NCI-H1930 (cell line): ENCODE measurements at places on chromosomes 7 and 10.

GRCh38 chr10:29537799-29538198 is 97.0 kb downstream of the SVIL start:
- no peak for DNase-seq

DNA sequence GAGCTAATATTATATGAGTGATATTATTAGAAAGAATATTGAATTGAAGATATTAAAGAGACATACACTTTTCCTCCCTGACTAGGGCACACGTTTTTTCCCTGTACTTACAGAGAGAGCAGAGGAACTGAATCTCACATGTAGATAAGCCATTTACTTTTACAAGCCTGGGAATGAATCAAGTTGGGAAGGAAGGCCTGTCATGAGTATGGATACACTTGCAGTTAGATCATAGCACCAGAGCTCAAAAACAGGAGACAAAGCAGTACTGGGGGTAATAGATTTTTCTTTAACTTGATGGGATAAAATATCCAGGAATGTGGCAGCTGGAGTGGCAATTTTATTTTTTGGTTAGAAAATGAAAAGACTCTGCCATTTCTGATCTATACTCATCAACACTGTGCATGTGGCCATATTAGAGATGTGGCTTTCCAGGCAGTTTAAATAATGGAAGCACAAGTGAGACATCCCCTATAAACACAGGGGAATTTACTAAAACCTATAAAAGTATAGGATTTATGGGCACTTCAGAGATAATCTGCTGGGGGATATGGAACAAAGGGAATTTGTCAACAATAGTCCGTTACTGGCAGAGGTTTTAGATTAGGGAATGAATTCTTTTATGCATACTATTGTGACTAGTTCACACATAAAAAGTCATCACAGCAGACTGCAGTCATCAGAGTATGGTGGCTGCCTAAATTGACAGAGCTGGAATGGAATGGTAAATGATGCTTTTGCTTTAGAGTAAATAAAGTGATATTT is 657.7 kb upstream of the MBL2 start:
- DNase-seq, result peak; percentile 2

DNA sequence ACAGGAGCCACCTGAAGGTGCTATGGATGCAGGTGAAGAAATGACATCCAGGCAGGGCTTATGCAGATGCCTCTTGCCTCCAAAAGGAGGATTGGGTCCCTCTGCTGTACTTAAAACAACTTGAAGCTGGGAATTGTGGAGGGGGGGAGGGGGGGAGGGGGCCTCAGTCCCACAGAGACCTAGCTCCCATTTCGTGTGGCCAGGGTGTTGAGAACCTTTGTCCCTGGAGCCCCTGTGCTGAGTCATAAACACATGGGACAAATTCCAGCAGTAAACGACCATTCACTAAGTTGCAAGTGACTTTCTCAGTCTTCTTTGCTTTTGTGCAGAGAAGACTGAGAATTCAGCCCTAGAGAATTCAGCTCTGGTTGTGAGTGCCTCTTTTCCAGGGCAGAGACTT is 96.5 kb upstream of the PODXL start:
- DNase-seq, result no peak

DNA sequence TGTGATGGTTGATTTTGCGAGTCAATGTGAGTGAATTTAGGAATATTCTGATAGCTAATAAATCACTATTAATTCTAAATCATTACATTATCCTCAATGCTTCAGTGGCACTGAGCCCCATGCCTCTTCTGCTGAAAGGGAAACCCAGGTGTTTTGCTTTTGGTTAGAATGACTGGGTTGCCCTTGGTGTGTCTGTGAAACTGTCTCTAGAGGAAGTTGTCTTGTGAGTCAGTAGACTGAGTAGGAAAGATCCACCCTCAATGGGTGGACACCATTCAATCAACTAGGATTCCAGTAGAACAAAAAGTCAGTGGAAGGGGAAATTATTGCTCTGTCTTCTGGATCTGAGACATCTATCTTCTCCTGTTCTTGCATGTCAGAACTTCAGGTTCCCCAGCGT is 472.4 kb downstream of the ANKRD7 start:
- no peak for DNase-seq

- no peak for DNase-seq
Observed at GRCh38 chr10:127210936-127211466, 14.6 kb upstream of the INSYN2A start.

- DNase-seq, result peak; percentile 13
Observed at GRCh38 chr7:92880212-92881090, 44.1 kb upstream of the CDK6 start.

DNA sequence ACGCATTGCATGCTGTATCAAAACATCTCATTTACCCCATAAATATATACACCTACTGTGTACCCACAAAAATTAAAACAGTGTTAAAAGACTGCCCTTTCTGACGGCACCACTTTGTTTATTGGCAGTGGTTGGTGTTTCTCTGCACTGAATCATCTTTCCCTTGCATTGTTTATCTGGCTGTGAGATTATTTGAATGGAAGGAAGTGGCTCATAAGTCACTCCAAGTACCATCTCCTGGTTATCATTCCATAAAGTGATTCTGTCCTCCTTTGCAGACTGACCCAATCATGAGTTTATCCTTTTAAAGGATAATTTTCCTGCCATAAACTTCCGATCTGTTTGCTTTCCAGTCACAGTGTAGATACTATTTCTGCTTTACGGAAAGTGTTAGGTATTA is 183.8 kb downstream of the CAMK1D start:
- DNase-seq, result no peak

- DNase-seq, result no peak
Observed at GRCh38 chr10:70500368-70500767, 21.8 kb downstream of the PALD1 start.

- DNase-seq, result no peak
Observed at GRCh38 chr7:47600199-47601118, 18.5 kb upstream of the TNS3 start.

DNA sequence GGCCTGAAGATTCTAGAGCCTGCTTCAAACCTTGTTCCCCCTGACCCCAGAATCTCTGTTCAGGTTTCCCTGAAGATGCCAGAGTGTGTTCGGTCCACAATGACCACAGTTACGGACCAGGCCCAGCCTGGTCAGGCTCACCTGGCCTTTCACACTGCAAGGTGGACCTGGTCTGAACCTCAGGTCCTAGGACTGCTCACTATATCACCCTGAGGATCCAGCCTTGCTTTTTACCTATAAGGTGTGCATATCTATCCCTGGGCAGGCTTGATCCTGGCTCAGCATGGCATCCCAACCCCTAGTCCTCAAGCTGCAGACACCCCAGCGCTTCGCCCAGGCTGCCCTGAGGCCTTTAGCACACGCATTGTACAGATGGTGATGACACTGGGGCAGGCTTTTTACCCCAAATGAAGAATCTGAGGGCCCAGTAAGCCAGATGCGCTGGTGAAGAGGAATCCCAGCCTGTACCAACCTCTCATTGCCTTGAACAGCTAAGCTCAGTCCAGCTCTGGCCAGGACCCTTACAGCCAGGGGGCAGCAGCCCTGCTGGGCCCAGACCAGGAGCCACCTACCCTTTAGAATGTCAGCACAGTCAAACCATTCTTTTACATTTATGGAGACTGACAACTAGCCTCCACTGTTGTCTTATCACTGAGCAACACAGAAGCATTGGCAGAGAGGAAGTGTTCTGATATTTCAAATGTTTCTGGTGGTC is 28.0 kb downstream of the MAT1A start:
- DNase-seq, result no peak

DNA sequence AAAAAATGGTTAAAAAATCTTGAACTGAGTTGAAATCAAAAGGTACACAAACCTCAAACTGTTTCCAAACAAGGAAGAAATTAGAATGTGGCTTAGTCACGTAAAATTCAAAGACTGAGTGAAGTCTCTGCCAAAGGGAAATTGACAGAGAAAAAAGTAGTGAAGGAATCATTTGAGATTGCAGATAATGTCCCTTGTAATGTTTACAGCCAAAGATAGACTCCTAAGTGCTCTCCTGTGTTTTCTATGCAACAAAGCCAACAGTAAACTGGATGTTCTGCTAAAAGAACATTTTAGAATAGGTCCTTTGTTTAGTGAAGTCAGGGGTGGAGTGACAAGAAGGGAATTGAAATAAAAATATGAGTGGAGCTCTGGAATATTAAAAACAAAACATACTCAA is 117.9 kb downstream of the ITGA8 start:
- DNase-seq, result no peak

- no peak for DNase-seq
Observed at GRCh38 chr7:45255187-45255586, 97.6 kb downstream of the RAMP3 start.

DNA sequence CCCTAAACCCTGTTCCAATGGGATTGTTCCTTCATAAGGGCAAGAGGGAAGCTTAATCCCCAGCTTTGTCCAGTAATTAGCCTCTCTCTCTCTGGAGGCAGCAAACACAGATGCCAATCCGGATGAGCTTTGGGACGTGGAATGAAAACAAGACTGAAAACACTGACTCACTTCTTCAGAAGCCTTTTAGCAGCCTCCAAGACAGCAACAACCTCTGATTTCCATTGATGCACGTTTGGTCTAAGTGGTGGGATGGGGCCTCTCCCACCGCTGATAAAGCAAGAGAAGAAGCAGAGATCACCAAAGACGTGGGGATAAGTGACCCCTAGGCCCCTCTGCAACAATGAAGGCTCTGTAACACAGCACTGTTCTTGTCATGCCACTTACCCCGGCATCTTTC is 5.8 kb upstream of the GFRA1 start:
- DNase-seq, result no peak

GRCh38 chr7:66326501-66327215 is 121.5 kb downstream of the TPST1 start:
- no peak for DNase-seq

DNA sequence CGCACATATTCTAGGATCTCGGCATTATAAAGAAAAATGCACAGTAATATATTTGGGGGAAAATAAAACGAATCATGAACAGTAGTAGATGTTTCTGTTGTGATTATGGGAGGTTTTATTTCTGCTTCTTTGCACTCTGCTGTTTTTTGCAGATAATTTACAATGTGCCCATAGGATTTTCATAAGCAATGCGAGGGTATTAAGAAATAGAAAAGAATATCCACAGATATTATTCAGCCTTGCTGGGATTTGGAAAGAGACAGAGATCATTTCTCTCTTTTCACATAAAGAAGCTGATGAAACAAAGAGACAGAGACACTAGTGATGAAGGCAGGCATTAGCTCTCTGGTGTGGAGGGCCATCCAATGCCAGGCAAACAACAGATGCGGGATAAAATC is 158.6 kb downstream of the KCNMA1 start:
- no peak for DNase-seq
